Spinal cord (tissue), 10 donors: ENCODE measurements at places on chromosomes 13 and 19.

- peaks cover 5% of the 10 kb centered on the region for H3K27me3 ChIP-seq
- no peaks in the 10 kb centered on the region for H3K36me3 ChIP-seq
- H3K4me3 ChIP-seq: no peak overlapping the region
- DNase-seq: no peak
- H3K4me1 ChIP-seq: no peaks in the 10 kb centered on the region
Measured at GRCh38 chr19:41457241-41457640, 14.3 kb downstream of the ERICH4 start.

DNA sequence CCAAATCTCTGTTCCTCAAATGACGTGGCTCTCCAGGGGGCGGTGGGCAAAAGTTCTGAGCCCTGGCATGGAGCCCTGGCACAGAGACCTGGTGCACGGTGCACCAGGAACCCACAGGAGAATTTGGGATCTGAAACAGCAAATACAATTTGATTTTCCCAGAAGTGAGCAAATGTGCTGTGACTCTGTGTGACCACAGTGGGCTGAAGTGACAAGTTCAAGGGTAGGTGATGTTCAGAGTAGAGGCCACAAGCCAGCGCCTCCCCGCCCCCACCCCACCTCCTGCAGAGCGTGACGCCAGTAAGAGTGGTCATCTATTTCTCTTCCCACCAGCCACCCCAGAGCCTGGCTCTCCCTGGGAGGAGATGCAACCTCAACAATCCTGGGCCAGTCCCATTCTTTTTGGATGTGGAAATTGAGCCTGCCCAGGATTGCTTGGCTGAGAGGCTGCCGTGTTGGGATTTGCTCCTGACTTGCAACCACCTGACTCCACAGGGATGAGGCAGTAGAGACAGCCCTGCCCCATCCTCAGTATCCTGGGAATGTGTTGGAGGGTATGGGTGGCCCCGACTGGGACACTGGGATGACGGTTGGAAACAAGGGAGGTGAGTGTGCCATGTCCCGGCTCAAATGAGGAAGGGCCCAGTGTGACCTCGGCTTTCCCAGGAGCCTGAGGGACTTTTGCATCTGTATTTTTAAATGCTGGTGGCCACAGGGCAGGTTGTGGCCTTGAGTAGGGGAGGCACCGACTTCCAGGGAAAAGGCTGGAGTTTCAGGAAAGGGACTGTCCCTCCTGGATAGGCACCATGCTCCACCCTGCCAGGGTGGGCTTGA lies 11.1 kb upstream of the BCL3 start:
- no peak for DNase-seq
- peaks cover 5% of the 10 kb centered on the region for H3K27me3 ChIP-seq
- no peaks in the 10 kb centered on the region for H3K36me3 ChIP-seq
- no peak overlapping the region for H3K27ac ChIP-seq
- no peak overlapping the region for H3K4me3 ChIP-seq

DNA sequence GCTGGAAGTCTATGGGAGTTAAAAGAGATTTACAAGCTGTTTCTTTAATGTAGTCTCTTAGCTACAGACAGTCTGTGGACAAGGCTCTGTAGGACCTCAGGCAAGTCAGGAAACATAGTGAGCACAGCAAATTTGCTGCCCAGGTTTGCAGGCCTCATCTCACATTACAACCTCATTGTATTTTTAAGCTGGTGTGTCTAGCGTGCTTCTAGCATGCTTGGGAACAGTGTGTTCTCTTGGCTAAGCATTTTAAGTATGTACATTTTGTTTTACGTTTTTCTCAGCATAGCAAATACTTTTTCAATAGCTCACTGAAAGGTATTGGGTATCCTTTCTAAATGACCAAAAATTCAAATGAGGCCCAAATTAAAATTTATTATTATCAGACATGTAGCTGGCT lies 113.2 kb downstream of the STARD13 start:
- H3K27ac ChIP-seq: no peak overlapping the region
- no peaks in the 10 kb centered on the region for H3K36me3 ChIP-seq
- peaks cover 2% of the 10 kb centered on the region for H3K4me1 ChIP-seq
- no peak for DNase-seq
- H3K27me3 ChIP-seq: no peaks in the 10 kb centered on the region

DNA sequence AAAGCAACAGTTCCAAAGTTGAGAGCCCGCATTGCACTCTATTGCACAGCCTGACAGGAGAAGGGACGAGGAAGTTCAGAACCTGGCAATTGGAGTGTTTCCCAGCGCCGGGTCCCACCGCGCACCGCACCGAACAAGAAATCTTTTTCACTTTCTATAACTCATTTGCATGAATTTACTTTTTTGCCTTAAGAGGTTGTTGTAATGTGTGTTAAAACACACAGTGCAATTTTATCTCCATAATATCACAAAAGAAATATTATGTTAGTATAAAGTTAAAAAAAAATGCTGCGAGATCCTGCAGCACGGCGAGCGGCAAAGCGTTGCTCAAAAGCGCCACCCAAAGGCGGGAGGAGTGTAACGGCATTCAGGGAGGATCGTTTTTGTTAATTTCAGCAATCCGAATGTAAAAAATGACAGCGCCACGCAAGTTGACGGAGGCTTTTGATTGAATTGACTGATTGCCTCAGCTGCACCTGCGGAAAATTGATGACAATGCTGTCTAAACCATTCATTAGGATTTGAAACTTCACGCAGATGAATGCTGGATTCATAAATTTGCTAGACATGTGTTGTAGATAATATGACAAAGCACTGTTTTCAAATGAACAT lies 303.6 kb upstream of the ZNF507 start:
- H3K4me1 ChIP-seq: peaks cover 3% of the 10 kb centered on the region
- peaks cover 2% of the 10 kb centered on the region for H3K27me3 ChIP-seq
- peak overlapping the region; percentile 24 for H3K4me3 ChIP-seq
- no peaks in the 10 kb centered on the region for H3K36me3 ChIP-seq

DNA sequence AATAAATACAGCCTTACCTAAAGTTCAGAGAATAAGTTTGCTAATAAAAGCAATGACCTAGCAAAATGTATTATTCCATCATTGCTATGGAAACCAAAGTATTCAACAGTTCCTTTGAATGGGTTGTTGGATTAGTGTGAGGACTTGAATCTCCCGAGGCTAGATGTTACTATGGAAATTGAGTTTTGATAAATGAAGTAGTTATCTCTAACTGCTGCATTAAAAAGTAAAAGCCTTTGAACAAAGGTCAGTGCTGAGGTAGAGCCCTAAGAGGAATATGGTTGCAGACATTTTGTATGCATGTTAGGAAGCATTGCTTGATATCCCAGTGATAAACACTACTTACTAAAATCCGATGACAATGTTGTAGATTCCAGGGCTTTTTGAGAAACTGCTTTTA lies 6.2 kb downstream of the KLF5 start:
- peaks cover 4% of the 10 kb centered on the region for H3K4me1 ChIP-seq
- no peak overlapping the region for H3K27ac ChIP-seq
- peaks cover 2% of the 10 kb centered on the region for H3K27me3 ChIP-seq

- H3K4me3 ChIP-seq: no peak overlapping the region
- no peaks in the 10 kb centered on the region for H3K4me1 ChIP-seq
- H3K27me3 ChIP-seq: no peaks in the 10 kb centered on the region
- no peak overlapping the region for H3K27ac ChIP-seq
- no peak for DNase-seq
Measured at GRCh38 chr13:33751151-33751550, 66.8 kb upstream of the RFC3 start.

DNA sequence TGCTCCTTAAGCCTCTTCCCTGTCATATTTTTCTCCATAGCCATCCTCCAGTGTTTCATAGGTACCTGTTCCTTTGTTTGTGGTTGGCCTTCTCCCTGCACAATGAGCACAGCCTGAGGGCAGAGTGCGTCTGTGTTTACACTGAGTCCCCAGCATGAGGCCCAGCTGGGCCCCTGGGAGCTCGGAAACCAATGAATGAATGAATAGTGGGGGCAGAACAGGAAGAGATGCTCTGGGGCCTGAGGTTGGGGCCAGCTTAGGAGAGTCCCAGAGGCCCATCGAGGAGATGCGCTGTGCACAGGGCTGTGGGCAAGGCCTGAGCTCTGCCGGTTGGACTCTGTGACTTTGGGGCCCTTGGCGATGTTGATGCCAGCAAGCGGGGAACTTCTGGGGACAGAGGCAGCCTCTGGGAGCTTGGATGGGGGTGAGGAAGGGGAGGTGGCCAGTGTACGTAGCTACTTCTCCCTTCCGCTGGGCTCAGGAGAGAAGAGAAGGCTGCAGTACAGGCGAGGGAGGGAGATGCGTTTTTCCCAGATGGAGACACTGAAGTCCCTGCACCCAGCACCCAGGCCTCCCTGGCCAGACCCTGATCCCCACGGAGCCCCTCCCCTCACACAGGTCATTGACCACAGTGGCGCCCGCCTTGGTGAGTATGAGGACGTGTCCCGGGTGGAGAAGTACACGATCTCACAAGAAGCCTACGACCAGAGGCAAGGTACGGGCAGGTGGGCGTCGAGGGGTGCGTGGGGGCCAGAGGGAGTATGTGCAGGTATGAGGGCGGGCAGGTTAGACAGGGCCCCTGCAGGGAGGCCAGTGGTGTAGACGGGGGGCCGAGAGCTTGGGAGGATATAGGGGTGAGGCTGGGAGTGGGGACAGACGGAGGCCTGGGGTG lies 5.1 kb downstream of the TBCB start:
- DNase-seq: no peak
- H3K36me3 ChIP-seq: peaks cover 90% of the 10 kb centered on the region
- no peaks in the 10 kb centered on the region for H3K27me3 ChIP-seq
- no peak overlapping the region for H3K4me3 ChIP-seq

- DNase-seq: no peak
- no peaks in the 10 kb centered on the region for H3K36me3 ChIP-seq
- no peak overlapping the region for H3K27ac ChIP-seq
Measured at GRCh38 chr13:95982144-95982543, 71.1 kb downstream of the UGGT2 start.
